ENCODE measurements at places on chromosomes 13 and 19. TPM values are rescaled to one million over a fixed set of nuclear protein-coding genes. Genes with fewer than 3 reads are reported as not detected.

The NDFIP2 gene
- total RNA-seq: 102 TPM

The R3HDM4 gene
- 29.2 TPM for total RNA-seq

The RASIP1 gene
- total RNA-seq: 1.8 TPM

The SETDB2 gene
- total RNA-seq: 5.4 TPM

The DNAJC3 gene
- total RNA-seq: 61.5 TPM

Data from Peyer's patch (tissue), 4 donors.